ENCODE measurements at places on chromosomes 13 and 19.
A peak's percentile ranks its signal among the peaks of the same experiment; 100 is the strongest.

GRCh38 chr13:104996022-104996421 is 1539.4 kb downstream of the EFNB2 start:
- no peak for DNase-seq

DNA sequence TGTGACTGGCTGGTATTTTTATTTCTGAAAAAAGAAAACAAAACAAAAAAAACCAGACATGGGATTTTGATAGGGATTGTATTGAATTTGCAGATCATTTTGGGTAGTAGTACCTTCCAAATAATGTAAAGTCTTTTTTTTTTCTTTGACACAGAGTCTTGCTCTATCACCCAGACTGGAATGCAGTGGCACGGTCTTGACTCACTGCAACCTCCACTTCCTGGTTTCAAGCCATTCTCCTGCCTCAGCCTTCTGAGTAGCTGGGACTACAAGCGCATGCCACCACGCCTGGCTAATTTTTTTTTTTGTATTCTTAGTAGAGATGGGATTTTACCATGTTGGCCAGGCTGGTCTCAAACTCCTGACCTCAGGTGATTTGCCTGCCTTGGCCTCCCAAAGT is 4.2 kb downstream of the ZNF101 start:
- DNase-seq: no peak

GRCh38 chr19:37959665-37960114 is 52.7 kb downstream of the SIPA1L3 start:
- no peak for DNase-seq

DNA sequence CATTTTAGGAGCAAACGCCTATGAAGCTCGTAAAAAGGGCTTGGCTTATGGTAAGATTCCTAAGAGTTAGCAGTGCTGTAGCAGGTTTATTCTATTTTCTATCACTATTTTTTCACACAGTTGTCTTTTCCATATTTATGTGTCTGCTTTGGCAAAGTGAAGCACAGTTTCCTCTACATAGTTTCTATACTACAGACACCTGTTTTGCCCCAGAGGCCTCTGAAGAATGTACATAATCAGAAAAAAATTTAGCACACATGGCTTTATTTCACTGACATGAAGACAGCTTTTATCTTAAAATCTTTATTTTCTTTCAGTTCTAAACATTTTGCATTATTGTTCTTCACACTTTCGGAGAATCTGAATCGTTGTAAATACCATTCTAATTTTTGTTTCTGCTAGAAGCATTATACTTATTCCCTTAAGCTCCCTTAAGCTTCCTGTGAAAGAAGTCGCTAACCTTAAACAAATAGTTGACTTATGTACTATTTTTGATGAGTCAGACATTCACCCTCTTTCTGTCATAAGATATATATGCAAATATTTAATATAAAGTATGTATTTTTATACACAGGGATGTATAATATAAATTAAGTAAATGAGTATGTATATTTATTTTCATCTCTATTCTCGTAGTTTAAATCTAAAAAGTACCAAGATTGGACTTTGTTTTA is 816.0 kb downstream of the OLFM4 start:
- DNase-seq: no peak

DNA sequence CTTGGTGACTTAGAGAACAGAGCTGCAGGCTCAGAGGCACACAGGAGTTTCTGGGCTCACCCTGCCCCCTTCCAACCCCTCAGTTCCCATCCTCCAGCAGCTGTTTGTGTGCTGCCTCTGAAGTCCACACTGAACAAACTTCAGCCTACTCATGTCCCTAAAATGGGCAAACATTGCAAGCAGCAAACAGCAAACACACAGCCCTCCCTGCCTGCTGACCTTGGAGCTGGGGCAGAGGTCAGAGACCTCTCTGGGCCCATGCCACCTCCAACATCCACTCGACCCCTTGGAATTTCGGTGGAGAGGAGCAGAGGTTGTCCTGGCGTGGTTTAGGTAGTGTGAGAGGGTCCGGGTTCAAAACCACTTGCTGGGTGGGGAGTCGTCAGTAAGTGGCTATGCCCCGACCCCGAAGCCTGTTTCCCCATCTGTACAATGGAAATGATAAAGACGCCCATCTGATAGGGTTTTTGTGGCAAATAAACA is 9.9 kb downstream of the APOC1 start:
- no peak for DNase-seq

- DNase-seq: no peak
Measured at GRCh38 chr13:93238711-93239110, 12.1 kb downstream of the GPC6 start.

GRCh38 chr13:66343224-66343828 is 886.8 kb downstream of the PCDH9 start:
- DNase-seq: no peak

- no peak for DNase-seq
Measured at GRCh38 chr19:1411255-1412191, 4.1 kb downstream of the DAZAP1 start.

GRCh38 chr13:40146611-40147117 is 491.2 kb downstream of the COG6 start:
- no peak for DNase-seq

DNA sequence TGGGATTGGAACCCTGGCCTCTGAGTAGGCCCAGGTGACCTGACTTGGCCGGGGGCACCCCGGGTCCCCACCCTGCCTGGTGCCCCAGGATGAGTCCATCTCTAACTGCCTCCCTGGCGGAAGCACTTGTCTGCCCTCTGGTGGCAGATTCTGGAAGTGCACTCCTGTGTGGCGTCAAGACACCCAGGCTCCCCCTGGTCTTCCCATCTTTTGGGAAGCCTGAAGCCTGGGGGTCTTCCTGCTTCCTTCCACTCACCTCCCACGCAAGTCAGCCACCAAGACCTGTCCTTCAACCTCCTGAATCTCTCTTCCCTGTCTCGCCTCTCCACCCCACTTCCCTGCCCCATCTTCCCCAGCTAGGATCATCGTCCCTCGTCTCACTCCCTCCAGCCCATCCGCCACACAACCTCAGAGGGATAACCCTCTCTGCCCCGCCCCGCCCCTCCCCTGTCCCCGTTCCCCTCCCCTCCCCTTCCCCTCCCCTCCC is 7.4 kb downstream of the RABAC1 start:
- peak; percentile 76 for DNase-seq

GRCh38 chr19:29119590-29119989 is 93.4 kb downstream of the UQCRFS1 start:
- DNase-seq: no peak
